ENCODE measurements at places on chromosomes 2 and 18.
A peak's percentile ranks its signal among the peaks of the same experiment; 100 is the strongest.

GRCh38 chr2:47486841-47487497, 84.0 kb downstream of the MSH2 start:
- no peak for DNase-seq

- peak; percentile 53 for DNase-seq
Measured at GRCh38 chr18:3129053-3129864, 90.5 kb downstream of the MYOM1 start.

- DNase-seq, result no peak
Measured at GRCh38 chr2:152497481-152498052, 162.6 kb downstream of the FMNL2 start.

DNA sequence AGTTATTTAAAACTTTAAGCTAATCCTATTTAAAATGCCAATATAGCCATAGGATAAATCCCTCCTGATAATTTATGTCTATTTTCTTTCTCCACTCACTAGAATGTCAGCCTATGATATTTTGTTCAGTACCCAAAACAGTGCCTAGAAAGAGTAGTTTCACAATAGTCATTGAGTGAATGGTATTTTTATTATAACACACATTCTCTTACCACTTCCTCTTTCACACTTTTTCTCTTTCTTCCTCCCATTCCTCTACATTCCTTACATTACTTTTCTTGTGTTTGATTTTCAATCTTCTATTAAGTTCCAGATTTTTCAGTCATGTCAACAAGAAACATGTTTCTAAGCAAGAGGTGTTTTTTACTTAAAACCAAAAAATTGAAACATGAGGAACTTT, 327.6 kb upstream of the UBE2E3 start:
- no peak for DNase-seq

GRCh38 chr18:54173980-54174630, 50.4 kb downstream of the MBD2 start:
- peak; percentile 8 for DNase-seq

DNA sequence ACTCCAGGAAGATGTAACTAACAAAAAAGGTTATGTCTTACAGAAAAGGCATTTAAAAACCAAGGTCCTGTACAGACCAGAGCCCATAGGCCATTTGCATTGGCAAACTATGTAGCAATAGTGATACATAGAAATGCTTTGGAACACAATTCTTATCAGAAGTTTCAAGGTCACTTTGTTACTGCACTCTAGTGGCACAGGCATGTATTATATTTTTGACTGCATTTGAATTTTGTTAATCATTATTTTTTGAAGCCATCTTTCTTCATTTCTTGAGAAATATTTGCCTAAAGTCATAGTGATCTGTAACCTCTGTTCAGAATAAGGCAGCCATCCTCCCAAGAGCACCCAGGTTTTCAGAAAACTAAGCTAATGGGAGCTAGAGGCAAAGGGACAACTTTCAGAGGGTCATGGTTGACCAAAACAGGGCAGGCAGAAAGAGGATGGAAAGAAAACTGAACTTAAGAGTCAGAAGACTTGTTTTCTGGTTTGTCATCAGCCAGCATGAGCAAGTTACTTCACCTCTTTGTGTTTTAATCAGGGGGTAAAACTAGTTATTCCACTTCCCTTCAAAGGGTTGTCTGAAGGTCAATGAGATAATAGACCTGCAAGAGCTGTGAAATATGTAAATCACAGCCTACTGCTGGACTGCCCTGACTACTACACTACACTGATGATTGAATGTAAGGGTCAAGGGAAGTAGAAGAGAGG, 41.5 kb downstream of the SLC38A11 start:
- peak; percentile 35 for DNase-seq

GRCh38 chr18:3012136-3013023, 564 bp downstream of the LPIN2 start:
- peak; percentile 17 for DNase-seq

- DNase-seq, result no peak
Measured at GRCh38 chr2:134170294-134170693, 83.6 kb upstream of the MGAT5 start.

DNA sequence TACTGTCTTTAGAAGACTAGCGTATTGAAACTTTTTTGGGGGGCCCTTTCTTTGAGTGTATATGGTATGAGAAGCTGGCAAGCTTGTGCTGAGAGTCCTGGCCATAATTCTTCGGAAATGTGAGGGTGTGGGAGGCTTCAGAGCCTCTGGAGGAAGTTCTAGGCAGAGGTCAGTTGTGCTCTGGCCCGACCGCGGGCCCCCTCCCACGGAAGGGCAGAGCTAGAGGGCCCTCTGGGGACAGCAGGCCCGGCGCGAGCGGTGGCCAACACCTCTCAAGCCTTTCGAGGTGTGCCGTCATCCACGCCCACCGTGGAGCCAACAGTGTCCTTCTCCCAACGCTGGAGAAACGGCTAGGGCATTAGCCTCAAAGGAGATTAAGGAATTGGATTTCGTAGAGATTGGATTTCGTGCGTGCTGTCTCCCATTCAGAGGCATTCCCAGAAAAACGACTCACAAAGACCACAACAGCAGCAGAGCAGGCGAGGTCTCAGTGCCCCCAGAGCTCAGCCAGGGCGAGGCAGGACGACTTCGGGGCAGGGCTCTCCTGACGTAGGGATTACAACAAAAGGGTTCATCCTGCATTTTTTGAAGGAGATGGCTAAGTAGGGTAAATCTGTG, 2.2 kb upstream of the MTCL1 start:
- no peak for DNase-seq

GRCh38 chr2:177143444-177143843, 69.2 kb upstream of the HNRNPA3 start:
- peak; percentile 59 for DNase-seq

DNA sequence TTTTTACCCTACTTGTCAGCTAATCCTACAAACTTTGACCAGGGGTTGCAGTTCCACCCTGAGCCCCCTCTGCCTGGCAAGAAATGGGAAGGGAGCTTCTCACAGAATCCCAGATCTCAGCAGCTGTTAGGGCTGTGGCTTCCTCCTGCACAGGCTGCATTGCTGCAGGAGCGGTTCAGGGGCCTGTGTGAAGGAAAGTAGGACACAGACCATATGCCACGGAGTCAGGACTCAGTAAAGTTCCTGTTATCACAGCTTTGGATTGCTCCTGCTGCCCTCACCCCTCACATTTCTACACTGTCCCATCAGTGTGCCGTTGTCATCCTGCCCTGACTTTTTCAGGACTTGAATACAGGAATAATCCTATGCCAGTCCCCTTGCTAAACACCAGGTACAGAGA, 62.8 kb upstream of the SP3 start:
- no peak for DNase-seq

GRCh38 chr2:188524519-188525113, 232.9 kb downstream of the GULP1 start:
- peak; percentile 82 for DNase-seq

GRCh38 chr18:30811580-30811979, 231.0 kb downstream of the DSC3 start:
- no peak for DNase-seq

- DNase-seq, result no peak
Measured at GRCh38 chr2:44315945-44316344, 40.7 kb downstream of the SLC3A1 start.

GRCh38 chr18:75656035-75656434, 228.5 kb upstream of the SMIM21 start:
- DNase-seq, result no peak

GRCh38 chr18:58671632-58672564, 633 bp downstream of the MALT1 start:
- DNase-seq, result no peak

DNA sequence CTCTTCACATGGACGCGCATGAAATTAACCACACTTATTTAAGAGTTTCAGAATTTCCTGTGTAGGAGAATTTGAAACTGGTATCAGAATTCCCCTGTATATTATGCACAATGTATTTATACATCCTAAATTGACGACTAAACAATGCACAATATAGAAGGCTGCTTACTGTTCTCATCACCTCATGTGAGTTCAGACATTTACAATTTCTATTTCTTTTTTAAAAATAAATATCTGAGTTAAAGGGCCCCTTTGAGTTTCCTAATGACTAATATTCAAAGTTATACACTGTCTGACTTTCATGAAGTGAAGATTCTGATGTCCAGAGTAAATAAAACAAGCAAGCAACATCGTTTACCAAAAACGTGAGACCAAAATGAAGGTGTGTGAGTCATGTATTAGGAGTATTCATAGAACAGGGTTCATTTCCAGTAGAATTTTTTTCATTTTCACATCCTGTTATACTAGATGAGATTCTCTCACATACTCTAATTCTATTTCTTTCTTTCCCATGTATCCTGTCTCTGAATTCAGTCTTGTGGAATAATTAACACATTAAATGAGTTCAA, 406.2 kb downstream of the NUP35 start:
- no peak for DNase-seq

DNA sequence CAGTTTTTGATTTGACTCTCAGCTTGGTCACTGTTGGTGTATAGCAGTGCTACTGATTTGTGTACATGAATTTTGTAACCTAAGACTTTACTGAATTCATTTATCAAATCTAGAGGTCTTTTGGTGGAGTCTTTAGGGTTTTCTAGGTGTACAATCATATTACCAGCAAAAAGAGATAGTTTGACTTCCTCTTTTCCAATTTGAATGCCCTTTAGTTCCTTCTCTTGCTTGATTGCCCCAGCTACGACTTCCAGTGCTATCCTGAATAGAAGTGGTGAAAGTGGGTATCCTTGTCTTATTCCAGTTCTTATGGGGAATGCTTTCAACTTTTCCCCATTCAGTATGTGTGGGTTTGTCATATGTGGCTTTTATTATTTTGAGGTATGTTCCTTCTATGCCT, 312.9 kb upstream of the REV1 start:
- no peak for DNase-seq

- no peak for DNase-seq
Measured at GRCh38 chr2:233892793-233893192, 24.4 kb upstream of the TRPM8 start.

DNA sequence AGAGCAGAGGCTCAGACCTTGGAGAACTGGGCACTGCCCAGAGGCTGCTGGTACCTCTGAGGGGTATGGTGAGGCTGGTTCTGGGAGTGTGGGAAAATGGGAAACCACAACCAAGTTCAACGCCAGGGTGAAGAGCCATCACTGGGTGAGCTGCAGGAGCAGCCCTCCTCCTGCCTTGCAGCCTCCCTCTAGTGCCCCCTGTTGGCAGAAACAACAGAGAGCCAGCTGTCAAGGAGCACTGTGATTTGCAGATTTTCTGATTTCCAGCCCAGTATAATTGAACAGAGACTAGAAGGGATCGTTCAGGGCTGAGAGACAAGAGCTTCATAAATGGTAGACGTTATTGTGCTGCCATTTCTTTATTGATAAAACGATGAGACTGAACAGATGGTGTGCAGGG, 50.5 kb downstream of the MAPK4 start:
- DNase-seq, result no peak

GRCh38 chr2:237935740-237936452, 30.9 kb upstream of the UBE2F start:
- no peak for DNase-seq

DNA sequence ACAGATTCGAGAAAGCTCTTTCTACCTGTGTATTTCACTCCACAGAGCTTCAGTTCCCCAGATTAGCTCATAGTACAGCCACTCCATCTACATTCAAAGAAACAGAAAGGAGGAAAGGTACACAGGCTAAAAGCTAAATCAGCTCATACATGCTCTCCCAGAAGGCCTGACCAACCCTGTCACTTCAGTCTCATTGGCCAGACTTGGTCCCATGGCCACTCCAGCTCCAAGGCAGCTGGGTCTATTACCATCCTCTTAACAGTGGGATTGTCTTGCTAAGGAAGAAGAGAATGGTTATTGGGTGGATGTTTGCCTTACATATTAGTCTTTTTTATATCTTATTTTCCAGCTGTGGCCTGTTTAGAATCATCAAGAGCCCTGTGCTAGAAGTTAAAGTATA, 572.6 kb downstream of the ARHGAP15 start:
- DNase-seq, result no peak

DNA sequence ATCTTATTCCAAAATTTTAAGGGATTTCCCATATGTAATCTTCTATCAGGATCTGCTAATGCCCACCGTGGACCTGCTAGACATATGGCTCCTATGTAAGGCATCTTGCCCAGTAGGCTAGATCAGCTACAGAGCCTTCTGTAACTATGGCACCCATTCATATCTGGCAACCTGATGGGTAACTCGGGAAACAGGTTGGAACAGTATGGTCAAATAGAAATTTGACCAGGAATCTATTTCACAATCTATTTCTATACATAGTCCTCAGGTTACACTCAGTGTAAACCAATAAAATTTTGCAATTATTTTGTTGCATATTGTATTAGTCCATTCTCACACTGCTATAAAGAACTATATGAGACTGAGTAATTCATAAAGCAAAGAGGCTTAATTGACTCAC, 93.3 kb downstream of the ST6GAL2 start:
- DNase-seq, result no peak

GRCh38 chr18:56945171-56946083, 201.5 kb upstream of the BOD1L2 start:
- DNase-seq, result no peak

- no peak for DNase-seq
Measured at GRCh38 chr2:231260442-231261208, 62.2 kb downstream of the ARMC9 start.

GRCh38 chr18:12012697-12013096, 31.4 kb downstream of the IMPA2 start:
- no peak for DNase-seq

DNA sequence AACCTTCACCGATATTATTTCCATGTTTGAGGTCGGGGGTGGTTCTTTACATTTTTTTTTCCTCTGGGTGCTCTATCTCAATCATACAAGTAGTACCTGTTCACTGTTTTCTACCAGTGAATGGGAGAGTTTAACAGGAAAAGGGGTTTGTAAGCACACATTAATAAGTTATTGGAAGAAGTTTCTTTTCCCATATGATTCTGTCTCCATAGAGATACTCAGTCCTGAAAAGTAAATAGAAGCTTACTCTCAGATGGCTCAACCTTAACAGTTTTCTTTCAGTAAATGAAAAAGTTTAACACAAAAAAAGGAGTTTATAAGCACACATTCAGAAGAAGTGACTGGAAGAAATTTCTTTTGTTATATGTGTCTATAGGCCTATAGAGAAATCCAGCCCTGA, 995.6 kb upstream of the SLC39A10 start:
- DNase-seq, result no peak

DNA sequence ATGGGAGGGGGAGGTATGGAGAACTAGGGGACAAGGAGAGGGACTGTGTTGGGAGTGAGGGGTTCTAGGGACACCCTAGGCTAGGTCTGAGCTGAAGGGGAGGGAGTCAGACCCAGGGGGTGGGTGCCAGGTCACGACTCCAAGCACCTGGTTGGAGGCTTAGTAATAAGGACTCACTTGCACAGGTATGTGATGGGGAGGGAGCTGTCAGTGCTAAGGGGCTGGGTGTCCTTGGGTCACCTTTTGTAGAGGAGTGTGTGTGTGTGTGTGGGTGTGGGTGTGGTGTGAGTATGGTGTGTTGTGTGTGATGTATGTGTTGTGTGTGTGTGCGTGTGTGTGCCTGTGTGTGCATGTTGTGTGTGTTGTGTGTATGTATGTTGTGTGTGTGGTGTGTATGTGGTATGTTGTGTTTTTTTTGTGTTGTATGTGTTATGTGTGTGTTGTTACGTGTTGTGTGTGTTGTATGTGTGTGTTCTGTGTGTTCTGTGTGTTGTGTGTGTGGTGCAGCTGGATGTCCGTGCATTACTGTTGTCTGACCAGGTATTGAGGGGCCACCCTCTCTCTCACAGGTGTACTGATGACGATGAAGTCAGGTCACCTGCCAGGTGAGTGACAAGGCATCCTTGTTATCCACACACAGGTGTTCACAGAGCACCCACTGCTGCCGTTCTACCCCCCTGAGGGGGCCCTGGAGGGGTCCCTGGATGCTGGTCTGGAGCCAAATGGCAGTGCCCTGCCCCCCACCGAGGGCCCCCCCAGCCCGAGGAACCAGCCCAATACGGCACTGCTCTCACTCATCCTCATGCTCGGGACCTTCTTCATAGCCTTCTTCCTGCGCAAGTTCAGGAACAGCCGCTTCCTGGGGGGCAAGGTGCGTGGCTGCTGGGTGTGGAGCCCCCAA, 9.8 kb downstream of the SLC4A3 start:
- no peak for DNase-seq

Data from hematopoietic multipotent progenitor cell (in vitro differentiated cells).